ENCODE measurements at places on chromosomes 1 and 21.

DNA sequence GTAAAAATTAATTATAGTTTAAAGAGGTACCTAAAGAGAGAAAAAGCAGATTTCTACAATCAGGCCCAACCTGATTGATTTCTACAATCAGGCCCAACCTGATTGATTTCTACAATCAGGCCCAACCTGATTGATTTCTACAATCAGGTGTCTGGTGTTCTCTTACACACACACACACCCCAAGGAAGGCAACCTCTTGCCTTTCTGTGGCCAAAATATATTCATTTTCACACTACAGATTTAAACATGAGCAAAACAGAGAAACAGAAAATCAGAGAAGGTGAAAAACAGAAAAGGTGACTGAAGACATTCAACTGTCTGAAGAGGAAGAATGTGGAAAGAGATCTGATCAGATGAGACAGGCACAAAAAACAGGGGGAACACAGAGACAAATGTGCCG is 104.5 kb downstream of the SMYD2 start:
- no peak for DNase-seq

- no peak for DNase-seq
These were observed 55.8 kb downstream of the YARS1 start for GRCh38 chr1:32761253-32761877.

GRCh38 chr1:237386362-237387143 is 344.6 kb downstream of the RYR2 start:
- DNase-seq: peak; percentile 24

DNA sequence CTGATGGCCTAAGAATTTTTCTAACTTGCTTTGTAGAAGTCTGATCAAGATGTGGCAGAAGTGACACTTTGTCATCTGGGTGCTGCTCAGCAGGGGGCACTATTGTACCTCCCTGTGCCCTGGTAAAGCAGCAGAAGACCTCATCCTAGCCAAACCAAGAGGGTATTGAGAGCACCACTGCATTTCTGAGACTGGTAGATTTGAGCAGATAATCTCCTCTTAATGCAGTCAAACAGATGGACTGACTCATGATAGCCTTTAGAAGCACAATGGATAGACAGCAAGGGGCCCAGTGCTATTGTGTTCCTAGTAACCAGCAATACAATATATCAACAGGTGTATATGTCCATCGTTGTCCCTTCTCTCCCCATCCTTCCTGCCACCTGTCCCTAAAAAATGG is 5.7 kb downstream of the TPM3 start:
- peak; percentile 78 for DNase-seq

GRCh38 chr1:44660176-44660575 is 14.1 kb downstream of the TMEM53 start:
- no peak for DNase-seq

DNA sequence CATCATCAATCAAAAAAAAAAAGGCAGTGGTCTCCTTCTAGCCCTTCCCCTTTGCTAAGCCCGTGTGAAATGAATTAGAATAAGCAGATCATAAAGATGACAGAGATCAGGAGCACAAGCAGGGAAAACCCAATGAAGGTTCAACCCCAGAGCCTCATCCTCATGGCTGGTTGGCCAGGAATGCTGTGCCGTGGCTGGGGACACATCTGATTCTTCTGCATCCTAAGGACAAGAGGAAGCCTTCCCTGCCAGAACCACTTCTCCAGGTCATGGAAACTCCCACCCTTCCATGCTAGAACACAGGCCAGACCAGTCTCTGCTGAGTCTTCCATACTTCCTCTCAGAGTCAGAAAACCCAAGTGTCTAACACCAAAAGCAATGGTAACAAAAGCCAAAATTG is 81.1 kb downstream of the CSMD2 start:
- no peak for DNase-seq

DNA sequence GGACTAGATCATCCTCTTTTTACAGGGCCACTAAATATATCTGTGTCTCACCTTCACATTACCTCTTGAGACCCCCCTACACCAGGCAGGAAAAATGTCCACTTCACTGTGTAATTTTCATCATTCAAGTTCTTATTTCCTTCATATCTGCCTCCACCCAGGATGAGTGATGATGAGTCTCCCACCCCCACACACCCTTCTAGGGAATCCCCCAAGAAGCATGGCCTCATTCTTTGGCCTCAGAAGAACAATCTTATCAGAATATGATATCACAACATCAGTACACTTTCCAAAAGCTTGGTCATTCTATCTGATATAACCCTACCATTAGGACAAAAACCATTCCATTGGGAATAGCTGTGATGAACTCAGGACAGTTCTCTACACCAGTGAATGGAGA is 170.3 kb upstream of the DUSP10 start:
- no peak for DNase-seq

DNA sequence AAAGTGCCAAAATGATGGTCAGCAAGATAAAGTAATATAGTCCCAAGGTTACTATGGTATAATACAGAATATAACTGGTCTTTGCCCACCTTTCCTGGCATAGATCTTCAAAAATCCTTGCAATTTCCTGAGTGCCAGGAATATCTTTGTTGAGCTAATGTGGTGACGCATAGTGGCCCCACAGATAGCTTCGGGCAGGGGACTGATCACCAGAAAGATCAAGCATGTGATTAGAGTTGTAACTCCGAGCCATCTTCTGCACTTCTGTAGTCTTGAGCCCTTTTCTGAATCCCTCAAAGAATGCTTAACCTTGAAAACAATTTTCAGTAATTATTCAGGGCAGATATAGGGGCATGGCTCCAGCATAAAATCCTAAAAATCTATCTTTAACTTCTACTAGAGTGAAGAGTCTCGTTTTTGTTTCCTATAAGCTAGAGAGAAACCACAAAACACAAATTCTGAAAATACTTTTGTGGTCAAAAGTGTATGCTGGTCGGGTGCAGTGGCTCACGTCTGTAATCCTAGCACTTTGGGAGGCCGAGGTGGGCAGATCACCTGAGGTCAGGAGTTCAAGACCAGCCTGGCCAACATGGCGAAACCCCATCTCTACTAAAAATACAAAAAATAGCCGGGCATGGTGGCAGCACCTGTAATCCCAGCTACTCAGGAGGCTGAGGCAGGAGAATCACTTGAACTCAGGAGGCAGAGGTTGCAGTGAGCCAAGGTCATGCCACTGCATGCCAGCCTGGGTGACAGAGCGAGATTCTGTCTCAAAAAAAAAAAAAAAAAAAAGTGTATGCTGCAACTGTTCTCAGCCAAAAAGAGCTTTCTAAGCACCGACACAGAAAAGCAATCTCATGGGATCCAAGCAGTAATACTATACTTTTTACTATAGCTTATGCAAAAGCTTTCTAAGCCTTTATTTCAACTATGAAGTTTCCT is 62.8 kb downstream of the NVL start:
- DNase-seq: no peak

DNA sequence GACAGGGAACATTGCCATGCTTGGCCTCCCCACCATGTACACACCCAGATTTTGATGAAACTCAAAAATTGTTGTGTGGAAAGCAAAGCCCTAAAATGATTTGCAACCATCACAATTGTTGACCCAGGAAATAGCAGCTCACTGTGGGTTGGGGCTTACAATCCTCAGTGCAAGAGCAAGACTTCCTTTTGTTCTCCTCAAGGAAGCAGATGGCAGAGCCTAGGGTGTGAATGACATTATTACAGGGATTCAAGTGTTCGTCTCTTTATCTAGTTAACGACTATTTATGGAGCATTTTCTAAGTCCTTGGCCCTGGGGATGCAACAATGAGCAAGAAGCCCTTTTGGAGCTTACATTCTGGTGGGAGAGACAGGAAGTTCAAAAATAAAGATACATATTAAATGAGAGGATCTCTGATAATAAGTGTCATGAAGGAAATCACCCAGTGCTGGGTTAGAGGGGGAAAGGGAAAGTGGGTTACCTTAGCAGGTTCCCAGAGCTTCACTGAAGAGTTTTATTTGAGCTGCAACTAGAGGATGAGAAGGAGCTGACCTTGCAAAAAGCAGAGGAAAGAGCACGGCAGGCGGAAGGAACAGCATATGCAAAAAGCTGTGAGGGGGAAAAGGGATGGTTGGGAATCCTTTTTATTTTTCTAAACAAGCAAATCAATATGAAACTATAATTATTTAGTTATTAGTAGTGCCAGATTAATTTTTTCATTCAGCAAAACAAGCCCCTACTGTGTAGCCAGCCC is 38.5 kb upstream of the ID3 start:
- no peak for DNase-seq

GRCh38 chr1:202362212-202362611 is 13.7 kb downstream of the PPP1R12B start:
- no peak for DNase-seq

DNA sequence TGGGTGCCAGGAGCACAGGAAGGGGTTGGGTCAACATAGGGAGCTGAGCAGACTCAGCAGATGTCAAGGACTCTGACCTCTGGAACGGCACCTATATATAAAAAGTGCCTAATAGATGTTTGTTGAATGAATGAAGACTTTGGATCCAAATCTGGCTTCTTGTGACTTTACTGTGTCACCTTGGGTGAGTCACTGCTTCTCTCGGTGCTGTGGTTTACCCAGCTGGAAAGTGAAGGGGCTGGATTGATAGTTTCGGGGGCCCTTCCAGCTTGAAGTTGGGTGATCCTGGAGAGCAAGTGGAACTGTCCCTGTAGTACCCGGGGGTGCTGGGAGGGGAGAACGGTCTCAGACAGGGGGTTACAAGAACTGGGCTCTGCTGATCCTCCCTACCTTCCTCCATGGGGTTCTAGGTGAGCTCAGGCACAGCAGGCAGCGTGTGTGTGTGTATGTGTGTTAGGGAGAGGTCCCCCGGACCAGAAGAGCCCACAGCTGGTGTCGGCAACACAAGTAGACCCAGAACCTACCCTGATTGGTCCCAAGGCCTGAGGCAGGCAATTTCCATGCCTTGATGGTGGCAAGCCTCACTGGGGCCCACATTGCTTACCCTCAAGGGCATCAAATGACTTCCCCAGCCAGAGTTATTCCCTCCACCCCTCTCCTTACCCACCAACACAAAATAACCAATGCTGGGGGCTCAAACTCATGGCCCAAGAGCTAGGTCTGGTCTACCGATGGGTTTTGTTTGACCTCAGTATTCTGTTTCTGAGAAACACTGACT is 5.5 kb upstream of the PADI1 start:
- DNase-seq: no peak

DNA sequence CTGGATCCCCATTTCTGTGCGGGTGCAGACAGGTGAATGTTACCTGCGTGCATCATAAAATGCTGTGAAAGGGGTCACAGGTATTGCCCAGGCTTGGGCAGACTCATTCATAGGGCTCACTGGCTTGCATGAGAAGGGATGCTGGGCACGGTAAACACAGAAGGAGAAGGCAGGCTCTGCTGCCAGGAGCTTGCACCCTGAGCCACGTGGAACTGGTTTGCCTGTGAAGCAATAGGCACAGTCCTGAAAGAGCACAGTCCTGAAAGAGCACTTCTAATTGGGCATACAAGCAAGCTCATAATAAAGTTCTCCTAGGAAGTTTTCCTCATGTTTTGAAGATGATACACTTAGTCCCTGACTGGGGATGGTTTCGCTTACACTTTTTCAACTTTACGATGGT is 40.9 kb downstream of the GALNT2 start:
- no peak for DNase-seq

GRCh38 chr21:41817877-41818855 is 51.3 kb upstream of the RIPK4 start:
- DNase-seq: no peak

DNA sequence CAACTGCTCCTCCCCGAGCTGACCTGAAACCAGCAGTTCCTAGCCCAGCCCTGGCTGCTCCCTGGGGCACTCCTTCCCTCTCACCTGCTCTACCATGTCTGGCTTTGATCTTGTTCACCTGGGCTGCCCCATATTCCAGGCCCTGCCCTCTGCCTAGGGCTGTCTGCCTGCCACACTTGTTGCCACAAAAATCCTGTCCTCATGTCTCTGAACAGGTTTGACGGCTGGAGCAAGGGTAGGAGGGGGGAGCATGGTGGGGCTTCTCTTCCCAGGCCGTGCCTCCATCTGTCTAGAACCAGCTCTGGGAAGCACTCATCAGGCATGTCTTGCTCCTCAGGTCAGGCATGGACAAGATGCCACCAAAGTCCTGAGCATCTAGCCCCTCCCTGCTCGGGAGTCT is 44.3 kb upstream of the WNT2B start:
- no peak for DNase-seq

DNA sequence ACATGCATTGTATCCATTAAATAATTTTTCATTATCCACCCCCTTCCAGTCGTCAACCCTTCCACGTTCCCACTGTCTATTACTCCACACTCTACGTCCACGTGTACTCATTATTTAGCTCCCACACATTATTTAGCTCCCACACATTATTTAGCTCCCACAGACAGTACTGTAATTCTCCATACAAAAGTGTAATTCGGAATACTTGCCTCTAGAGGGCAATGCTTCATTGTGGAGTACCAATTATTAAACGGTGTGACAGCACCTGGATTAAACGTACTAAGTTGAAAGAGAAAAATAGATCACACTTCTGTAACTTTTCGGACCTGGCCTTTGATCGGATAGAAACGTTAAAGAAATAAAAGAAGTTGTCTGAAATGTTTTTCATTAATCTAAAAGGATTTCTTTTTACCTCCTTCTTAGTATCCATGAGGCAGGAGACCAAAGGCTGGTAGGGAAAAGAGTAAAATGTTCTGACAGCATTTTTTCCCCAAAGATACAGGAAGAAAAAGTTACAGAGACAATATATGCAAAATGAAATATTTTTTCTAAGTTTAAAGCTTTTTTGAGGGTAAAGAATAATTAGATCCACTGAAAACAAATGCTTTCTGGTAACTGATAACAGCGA is 99.2 kb downstream of the LHX8 start:
- DNase-seq: peak; percentile 25

DNA sequence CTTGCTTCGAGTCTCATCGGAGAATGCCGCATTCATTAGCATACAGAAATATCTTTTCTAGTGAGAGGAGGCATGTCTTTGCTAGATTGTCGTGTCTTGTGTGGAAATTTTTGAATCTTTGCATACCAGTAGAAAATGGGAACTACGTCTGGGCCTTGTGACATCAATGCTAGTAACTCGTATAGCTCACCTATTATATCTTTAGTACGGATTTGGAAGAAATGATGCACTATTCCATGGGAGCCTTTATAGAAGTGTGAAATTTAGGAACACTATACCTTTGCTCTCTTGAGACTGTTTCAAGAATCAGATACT is 835 bp downstream of the UHMK1 start:
- peak; percentile 44 for DNase-seq

DNA sequence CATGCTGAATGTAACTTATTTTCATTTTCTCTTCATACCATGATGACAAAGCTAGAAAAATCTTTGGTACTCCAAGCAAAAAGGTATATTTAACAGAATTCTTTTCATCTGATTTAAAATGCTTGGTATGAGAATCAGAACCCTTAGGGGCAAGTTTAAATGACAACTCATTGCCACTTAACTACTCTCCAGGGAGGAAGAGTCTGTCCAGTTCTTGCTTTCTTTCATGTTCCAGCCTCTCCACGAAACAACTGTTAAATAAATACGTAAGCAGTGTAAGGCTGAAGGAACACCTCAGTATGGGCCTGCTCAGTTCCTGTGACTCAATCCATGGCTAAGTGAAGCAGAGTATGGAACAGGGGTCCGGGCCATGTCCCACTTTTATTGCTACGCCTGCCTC is 1.6 kb downstream of the LCE2A start:
- no peak for DNase-seq

- no peak for DNase-seq
These were observed 82.4 kb upstream of the MAGI3 start for GRCh38 chr1:113307771-113308445.
